ENCODE measurements at places on chromosomes 2 and 18.
A peak's percentile ranks its signal among the peaks of the same experiment; 100 is the strongest.

- no peak for DNase-seq
Observed at GRCh38 chr2:178197791-178198190, 3.5 kb downstream of the OSBPL6 start.

- DNase-seq, result no peak
Observed at GRCh38 chr2:101153787-101154186, 2.6 kb upstream of the TBC1D8 start.

GRCh38 chr2:218980735-218981389, 4.1 kb downstream of the FEV start:
- peak; percentile 37 for DNase-seq

GRCh38 chr2:234469972-234470371, 26.9 kb downstream of the ARL4C start:
- no peak for DNase-seq

DNA sequence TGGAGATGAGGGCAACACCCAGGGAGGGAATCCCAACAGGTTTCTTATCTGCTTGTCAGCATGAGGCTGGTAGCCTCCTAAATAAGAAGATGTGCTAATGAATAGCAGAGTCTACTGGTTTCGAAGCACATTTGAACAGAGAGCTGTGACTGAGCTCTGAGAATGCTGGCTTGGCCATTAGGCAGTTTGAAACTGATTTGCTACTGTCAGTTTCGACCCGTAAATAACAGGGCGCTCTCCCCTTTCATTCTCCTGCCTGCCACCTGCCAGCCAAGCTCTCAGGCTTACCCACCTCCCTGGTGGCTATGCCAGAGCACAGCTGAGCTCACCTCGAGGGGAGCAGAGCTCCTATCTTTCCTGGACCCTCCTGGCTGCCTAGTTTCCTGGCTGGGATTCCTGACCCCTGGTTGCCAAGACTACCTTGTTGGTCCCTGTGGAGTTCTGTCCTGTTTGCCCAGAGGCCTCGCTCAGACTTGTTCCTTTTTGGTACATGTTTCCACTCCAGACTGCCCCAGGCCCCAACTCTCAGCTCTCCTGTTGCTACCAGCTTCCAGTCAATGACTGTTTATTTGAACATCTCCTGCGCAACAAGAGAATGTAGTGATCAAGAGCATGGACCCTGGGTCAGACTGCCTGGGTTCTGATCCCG, 102.3 kb upstream of the ALPP start:
- no peak for DNase-seq

DNA sequence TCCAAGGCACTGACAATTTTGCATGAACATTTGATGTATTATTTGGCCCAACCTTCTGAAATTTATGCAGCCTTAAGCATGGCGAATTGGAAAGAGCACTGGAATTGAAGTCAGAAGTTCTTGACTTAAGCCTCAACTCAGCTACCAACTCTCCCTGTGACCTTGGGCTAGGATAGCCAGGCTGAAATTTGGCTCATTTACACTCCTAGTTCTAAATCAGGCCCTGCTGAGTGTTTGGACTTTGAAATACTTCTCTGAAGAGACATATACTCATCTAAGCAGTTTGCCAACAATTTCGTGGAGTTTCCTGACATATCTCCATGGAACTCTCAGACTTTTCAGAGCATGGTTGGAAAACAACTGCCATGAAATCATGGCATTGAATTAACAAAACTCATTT, 489.6 kb upstream of the PIK3C3 start:
- no peak for DNase-seq

DNA sequence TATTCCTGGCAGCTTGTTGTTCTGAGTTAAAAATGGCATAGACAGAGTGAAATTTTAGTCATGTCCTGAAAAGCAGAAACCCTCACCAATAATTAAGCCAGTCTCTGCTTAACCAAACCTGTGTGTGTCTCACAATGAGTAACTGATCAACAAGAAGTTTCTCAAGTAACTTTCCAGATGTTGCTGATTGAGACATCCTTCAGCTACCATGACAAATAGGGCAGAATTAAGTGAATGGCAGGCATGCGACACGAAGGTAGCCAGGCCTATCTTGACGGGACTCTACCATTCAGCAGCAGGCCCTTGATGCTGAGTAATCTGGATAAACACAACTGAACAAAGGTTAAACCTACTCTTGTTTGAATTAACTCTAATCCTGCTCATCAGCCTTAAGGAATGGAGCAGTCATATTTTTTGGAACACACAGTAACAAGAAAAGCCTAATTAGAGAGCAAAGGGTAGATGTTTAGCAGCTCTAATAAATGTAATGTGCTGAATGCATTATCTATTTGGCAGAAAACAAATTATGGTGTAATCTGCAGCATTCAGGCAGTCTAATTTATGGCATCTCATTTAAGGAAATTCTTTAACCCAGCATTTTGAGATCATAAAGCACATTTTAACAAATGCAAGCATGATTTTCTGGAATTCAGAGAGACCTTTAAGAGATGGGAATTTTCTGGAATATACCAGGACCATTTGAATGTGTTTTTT, 159.5 kb upstream of the EPHA4 start:
- DNase-seq, result no peak

GRCh38 chr2:200584639-200585038, 1.2 kb upstream of the AOX1 start:
- DNase-seq, result peak; percentile 8

- no peak for DNase-seq
Observed at GRCh38 chr2:15472133-15472532, 89.0 kb downstream of the NBAS start.

DNA sequence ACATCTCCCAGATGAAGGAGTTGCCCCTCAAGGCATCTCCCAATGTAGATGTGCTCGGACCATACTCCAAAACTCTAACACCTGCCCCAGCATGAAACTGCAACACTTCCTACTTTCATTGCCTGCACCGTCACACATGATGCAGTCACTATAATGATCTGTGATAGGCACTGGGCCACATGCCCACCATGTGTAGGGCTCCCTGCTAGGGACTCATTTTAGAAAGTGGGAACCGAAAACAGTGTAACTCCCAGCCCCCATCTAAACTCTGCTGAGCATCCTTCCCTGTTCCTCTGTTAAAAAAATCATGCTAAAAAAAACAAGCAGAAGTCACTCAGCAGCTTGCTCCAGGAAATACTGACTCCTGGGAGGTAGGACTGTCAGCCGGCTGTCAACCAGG, 496.1 kb upstream of the RAB6C start:
- no peak for DNase-seq

GRCh38 chr2:170813611-170814532, 2.8 kb upstream of the GAD1 start:
- no peak for DNase-seq

DNA sequence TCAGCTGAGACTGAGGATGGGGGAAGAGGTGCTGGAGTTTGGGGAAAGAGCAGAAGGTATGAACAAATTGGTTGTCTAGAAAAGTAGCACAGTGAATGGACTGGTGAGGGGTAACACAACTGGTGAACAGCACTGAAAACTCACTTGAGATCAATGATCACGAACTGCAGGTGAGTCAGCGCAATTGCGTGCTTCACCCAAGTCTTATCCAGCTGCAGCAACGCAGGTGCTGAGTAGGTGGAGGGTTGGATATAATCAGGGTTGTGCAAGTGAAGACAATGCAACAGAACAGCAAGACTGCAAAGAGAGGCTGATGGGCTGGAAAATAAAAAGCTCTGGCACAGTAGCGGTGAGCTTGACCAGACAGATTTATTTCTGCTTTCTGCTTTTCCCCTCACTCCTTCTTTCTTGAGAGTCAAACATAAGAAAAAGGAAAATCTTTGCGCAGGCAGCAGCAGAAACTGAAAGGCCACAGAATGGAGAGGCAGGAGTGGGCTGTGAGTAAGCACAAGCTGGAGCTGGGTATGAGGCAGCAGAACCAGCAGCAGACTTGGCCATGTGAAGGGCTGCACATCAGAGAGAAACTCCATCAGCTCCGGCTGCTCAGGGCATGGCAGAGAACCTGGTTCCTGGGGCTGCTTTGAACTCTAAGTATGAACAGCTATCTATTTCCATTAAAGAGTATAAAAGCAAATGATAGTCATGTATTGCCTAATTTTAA, 99.4 kb upstream of the ARL5A start:
- DNase-seq, result no peak

DNA sequence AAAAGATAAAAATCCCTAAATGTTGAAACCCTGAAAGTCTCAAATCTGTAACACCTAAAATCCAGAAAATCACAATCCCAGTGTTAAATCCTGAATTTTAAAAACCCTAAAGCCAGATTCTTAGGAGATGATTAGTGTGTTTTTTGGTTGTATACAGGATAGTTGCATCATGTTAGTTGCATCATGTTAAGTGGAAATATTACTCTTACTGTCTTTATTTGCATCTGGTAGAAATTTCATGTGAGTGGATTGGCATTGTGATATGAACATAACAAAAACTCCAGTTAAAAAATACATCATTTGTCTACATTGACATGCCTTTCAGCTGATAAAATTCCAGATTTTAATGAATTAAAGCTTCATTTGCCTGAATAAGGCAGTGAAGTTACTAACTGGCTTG, 683.1 kb upstream of the ACVR2A start:
- no peak for DNase-seq

GRCh38 chr2:30522421-30522820, 75.4 kb downstream of the LCLAT1 start:
- no peak for DNase-seq

- DNase-seq, result no peak
Observed at GRCh38 chr2:73081181-73081671, 9.7 kb upstream of the SFXN5 start.

DNA sequence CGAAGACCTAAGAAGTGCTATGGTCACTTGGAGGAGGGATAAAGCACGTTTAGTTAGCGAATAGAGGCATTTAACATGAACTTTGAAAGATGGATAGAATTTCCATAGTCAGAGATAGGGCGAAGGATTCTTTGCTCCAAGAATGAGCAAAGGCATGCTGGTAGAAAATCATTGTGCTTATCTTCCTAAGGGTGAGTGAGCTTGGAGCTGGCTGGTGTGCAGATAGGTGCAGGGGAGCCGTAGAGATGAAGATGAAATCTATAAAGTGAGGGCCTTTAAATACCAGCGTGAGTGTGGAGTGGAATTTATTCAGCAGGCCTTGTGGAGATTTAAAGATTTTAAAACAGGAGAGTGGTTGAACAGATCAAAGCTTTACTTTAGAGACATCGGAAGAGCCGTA, 1.6 kb downstream of the HRH4 start:
- no peak for DNase-seq

GRCh38 chr18:4639628-4640310, 184.7 kb upstream of the DLGAP1 start:
- DNase-seq, result peak; percentile 8
